ENCODE measurements at places on chromosomes 13 and 19.

DNA sequence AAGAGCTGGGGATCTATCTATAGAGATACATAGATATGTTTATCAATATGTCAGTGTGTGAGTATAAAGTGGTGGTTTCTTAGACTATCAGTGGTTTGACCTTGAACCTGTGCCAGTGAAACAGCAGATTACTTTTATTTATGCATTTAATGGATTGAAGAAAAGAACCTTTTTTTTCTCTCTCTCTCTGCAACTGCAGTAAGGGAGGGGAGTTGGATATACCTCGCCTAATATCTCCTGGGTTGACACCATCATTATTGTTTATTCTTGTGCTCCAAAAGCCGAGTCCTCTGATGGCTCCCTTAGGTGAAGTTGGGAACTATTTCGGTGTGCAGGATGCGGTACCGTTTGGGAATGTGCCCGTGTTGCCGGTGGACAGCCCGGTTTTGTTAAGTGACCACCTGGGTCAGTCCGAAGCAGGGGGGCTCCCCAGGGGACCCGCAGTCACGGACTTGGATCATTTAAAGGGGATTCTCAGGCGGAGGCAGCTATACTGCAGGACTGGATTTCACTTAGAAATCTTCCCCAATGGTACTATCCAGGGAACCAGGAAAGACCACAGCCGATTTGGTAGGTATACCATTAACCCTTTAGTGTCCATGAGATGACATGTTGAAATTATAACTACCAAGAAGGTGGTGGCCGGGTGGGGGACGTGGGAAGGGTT lies 880 bp downstream of the FGF9 start:
- DNase-seq, result no peak

GRCh38 chr19:3154957-3155736 lies 19.3 kb downstream of the GNA15 start:
- no peak for DNase-seq

- no peak for DNase-seq
Measured at GRCh38 chr13:85261757-85262346, 537.4 kb downstream of the SLITRK6 start.

GRCh38 chr19:19410553-19411550 lies 5.4 kb downstream of the GATAD2A start:
- DNase-seq, result no peak

GRCh38 chr13:93700115-93700514 lies 473.5 kb downstream of the GPC6 start:
- DNase-seq, result no peak

Measured in anterior cingulate cortex (tissue), 58 donors.